ENCODE measurements at places on chromosomes 3 and 15.

- DNase-seq, result no peak
Observed at GRCh38 chr15:83653639-83654378, at the start of gene ADAMTSL3. Gene ADAMTSL3 (plus strand): TSS chr15:83654123. CDS start chr15:83655762, 1,639 bp downstream.

GRCh38 chr3:183188895-183189462 is 26.4 kb upstream of the LAMP3 start:
- no peak for DNase-seq

DNA sequence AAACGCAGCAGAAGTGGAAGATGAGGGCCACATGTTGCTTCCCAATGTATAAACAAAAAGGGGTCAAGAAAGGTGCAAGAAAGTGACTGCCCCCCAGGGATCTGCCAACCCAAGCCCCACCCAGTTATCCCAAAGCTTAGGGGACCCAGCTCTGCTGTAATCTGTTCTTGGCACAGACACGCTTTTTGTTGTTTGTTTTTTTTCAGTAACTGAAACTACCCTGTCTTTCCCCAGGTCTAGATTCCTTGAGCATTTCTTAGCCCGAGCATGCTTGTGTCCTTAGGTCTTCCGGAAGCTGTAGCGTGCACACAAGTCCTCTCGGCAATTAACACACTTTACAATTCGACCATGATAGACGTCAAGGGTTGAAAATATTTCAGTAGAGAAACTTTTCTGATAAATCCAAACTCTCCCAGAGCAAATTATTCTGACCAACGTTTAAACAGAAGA is 8.5 kb upstream of the PPARG start:
- no peak for DNase-seq

DNA sequence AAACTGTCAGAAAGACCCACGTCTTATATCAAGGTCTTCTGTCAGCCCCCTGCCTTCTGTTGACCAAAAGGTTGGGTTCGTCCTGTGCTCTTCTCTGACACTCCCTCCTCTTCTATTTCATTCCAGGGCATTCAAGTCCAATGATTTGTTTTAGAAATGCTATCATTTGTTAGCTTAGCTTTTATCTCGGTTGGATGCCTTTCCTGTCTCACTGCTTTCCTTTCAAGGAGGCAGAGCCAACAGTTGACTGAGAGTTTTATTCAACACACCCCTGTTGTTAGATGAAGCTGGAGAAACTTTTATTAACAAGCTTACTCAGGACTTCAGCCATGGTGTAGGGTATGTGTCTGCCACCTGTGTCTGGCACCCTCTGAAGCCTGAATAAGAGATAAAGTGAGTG is 112.0 kb upstream of the SLC7A14 start:
- no peak for DNase-seq

DNA sequence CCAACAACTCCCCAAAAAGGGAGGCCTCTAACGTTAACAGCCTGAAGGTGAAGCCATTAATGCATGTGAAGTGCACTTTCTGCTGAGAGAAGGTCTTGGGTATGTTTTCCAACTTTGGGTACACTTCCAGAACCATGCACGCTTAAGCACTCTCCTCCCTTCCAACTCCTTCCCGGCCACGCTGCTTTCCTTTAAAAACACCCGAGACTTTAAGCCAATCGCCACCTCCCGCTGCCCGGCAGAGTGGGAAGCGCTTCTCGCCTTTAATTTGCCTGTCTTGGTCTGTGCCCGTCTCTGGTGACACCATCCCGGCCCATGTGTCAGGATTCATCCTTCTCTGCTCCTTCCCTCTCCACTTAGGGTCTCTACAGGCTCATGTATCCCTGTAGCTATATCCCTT is 35.3 kb downstream of the ITGB5 start:
- DNase-seq, result no peak

DNA sequence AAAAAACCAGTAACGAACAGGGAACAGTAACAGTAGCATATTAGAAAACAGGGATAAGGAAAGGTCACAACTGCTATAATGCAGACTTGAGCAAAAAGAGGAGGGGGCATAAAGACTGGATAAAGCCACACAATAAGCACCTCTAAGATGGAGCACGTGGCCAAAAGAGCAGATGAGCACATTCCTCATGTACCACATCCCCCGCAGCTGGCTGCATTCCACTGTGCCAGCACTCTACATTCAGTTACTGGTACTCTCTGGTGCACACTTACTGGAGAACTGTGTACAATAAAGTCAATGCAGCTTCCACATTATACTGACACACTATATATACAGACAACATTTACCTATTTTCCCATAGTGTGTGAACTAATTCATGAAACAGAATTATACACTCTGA is 64.7 kb downstream of the UBE3A start:
- no peak for DNase-seq

GRCh38 chr3:149590691-149591441 is 67.0 kb downstream of the WWTR1 start:
- no peak for DNase-seq

DNA sequence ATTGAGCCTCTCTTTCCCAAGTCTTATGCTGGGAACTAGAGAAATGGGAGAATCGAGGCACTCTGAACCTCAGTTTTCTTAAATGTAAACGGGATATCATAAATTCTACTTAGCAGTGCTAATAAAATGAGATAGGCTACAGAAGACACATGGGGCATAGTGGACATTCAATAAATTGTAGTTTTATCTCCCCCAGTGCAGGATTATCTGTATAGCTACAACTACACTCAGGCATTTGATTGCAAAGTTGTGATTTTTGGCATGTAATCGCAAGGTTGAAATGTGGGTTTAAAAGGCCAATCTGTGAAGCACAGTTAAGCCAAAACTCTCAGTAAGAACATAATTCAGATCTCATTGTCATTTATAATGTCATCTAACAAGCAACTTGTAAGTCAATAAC is 413.7 kb upstream of the LMCD1 start:
- no peak for DNase-seq

GRCh38 chr3:123156276-123156995 is 45.3 kb upstream of the SEC22A start:
- DNase-seq, result no peak

GRCh38 chr3:148459931-148460513 is 237.7 kb upstream of the AGTR1 start:
- no peak for DNase-seq

DNA sequence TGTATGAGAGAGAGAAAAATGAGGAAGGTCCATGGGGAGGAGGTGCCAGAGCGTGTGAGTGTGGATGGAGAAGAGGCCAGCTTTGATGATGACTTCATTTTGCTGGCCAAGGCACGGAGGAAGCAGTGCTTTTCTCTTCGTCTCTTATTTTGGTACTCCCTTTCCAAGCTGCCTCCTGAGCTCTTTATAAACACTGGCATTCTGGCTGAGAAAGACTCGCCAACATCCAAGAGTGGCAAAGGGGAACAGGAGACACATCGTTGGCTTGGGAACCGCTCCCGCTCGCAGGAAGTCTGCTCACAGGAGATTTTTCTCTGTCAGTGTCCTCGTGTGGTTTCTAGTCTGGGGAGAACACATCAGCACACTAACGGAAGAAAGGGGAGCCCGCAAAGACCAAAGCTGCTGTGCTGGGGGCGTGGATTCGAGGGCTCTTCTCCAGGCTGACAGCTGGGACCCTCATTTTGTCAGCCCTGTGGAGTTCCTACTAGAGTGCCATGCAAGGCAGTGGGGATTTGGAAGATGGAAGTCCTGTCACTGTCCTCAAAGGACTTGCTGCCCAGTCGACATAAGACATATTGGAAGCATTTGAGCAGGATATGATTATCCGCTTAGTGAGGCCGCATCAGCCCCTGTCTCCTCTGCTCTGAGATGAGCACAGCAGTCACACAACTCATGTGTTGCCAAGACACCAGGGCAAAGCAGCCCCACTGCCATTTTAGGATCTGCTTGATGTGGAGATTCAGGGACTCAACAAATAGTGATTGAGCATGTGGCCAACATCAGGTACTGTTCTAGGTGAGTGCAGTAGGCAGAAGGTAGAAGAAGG is 8.0 kb upstream of the SEMA4B start:
- DNase-seq, result no peak

DNA sequence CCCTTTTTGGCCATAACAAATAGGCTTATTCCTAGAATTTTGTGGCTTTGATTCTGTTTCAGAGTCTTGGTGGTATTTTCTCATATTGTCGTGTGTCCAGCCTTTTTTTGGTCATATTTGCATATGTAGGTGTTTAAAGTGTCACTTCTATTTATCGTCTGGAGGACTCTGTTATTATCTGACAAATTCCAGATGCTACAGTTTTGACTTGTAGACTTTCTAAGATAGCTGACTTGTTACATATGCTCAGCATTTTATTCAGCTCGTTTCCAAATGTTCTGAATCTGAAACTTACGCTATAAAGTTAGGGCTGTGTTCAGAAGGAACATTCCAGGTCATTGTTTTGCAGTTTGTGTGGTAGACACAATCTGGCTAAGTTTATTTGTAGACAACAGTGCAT is 1.9 kb downstream of the PPP4R2 start:
- DNase-seq, result no peak

GRCh38 chr3:126208606-126209256 is 28.3 kb upstream of the ALDH1L1 start:
- DNase-seq, result peak; percentile 51

GRCh38 chr3:138331143-138331894 is 1.7 kb upstream of the NME9 start:
- no peak for DNase-seq

DNA sequence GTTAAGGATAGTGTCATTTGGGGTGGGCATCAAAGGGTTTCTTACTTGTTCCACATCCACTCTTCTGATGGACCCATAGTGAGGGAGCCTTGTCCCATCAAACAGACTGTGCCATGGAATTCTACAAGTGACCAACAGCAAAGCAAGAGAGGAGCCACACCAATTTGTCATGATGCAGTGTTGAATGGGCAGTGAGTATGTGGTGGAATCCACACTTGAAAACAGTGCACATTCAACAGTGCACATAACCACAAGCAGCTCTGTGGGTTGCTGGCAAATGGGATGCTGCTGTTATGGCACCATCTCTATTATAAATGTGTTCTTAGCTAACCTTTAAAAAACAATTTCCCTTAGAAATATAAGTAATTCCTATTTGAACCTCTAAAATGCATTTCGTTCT is 52.5 kb upstream of the CPNE4 start:
- no peak for DNase-seq

DNA sequence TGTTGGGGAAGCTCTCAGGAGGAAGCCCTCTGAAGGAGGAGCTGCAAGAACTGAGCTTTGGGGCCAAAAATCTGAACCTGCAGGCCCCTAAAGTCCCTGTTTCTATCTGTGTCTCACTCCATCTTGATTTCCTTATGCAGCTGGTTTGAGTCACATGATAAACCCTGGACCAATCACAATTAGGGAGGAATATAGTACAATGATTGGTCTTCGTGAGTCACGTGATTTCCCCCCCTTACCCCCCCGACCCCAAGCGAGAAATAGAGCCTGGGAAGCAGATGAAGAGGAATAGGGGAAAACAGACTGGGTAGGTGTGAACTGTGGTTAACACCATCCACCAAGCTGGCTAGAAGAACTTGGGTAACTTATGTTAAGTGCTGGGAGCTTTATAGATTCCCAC is 12.9 kb downstream of the CRABP1 start:
- no peak for DNase-seq

DNA sequence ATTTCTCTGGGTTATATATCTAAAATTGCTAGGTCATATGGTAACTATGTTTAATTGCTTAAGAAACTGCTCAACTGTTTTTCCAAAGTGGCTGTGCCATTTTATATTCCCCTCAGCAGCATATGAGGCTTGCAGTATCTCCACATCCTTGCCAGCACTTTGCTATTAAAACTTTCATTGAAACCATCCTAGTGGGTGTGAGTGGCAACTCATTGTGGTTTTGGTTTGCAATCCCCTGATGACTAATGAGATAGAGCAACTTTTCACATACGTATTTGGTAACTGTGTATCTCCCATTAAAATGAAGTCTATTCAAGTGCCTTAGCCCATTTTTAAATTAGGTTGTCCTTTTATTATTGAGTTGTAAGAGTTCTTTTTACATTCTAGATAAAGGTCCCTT is 17.3 kb downstream of the KPNA1 start:
- DNase-seq, result peak; percentile 88

- DNase-seq, result no peak
Observed at GRCh38 chr3:114332342-114333179, 38.7 kb downstream of the TIGIT start.

- DNase-seq, result no peak
Observed at GRCh38 chr15:25171111-25171811, 216.5 kb downstream of the SNRPN start.

DNA sequence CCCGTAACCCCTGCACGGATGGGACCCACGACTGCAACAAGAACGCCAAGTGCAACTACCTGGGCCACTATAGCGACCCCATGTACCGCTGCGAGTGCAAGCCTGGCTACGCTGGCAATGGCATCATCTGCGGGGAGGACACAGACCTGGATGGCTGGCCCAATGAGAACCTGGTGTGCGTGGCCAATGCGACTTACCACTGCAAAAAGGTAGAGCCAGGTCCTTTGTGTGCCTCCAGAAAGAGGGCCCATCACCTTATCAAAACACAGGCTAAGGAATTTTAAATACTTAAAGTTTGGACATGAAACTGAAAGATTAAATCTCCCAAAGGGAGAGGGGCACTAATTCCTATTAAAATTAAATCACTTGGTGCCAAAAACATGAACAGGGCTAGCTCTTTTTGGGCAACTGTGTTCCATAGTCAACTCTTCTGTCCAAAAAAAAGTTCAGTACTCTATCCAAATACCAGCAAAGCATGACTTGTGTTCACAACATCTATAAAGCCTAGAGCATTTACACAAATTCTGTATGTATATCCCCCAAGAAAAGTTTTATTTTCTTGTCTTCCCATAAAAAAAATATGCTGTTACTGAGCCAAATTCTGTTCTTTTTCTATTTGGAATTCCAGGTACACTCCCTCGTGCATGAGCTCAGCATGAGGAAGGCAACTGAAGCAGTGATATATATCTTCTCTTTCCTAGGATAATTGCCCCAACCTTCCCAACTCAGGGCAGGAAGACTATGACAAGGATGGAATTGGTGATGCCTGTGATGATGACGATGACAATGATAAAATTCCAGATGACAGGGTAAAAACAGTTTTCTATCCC is 9.2 kb downstream of the THBS1 start:
- DNase-seq, result peak; percentile 12

DNA sequence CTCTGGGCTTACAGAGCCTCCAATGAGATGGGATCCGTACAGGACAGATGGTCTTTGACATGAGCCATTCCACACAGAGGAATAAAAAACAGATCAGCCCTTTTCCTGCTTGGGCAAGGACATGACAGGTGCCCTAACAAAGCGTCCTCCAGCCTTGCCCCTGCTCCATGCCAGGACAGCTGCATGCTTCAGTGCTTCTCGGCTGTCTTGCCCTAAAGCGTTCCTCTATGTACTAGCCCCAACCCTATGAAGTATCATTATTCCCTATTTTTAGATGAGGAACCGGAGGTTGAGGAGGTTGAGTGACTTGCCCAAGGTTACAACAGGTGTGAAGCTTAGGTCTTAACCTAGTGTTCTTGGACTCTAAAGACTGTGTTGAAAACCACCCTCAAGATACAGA is 10.5 kb downstream of the POMGNT2 start:
- no peak for DNase-seq

GRCh38 chr15:50953302-50953701 is 44.8 kb downstream of the AP4E1 start:
- DNase-seq, result no peak
